ENCODE measurements at places on chromosomes 1 and 21.
A peak's percentile ranks its signal among the peaks of the same experiment; 100 is the strongest.

GRCh38 chr1:91651661-91652071 is 151.0 kb downstream of the CDC7 start:
- no peak for DNase-seq

GRCh38 chr1:196114193-196114592 is 494.0 kb downstream of the KCNT2 start:
- DNase-seq = no peak

- no peak for DNase-seq
Measured at GRCh38 chr1:158809862-158810261, 21.3 kb upstream of the MNDA start.

DNA sequence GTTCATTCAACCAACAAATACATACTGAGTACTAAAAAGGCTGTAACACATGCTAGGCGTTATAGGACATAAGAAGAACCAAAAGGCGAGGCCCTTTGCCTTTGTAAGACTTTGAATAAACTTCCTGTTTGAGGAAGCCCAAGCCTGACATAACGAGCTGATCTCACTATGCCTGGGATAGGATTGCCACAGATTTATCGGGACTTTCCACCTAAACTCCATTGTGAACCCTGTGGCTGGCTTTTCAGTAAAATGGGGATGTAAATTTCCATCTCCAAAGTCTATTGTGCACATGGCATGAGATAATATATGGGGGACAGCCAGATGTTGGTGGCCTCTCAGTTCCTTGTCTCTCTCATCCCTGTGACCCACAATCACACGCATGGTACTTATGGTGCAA is 41.9 kb downstream of the LMO4 start:
- DNase-seq = no peak

DNA sequence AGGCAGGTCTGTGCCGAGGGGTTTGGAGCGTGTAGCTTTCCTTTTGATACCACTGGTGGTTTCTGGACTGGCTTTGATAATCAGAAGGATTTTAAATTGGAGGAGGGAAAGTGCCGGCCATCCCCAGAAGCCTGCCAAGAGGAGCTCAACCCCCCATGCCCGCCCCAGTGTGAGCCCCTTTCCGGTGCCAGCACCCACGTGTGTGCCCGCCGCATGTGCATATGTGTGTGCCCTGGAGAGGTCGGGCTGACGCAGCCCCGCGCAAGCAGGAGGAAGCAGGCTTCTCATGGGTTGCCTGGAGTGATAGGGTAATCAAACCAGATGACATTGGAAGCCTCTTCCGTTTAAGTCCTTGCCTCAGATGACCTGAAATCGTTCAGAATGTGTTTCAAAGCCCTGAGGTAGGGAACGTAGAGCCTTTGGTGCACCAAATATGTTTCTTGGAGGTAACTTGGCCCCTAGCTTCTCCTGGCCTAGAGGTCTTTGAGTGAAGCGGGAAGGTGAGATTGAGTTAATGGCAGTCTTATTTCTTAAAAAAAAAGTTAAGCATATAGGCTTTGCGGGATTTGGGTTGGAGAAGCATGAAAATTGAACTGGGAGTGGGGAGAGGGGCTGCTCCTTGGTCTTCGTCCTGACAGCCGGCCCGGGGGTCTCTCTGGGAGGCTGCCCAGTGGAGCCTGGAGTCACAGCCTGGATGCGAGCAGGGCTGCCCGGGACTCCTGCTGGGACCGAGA is 34.1 kb upstream of the ARHGEF16 start:
- no peak for DNase-seq

DNA sequence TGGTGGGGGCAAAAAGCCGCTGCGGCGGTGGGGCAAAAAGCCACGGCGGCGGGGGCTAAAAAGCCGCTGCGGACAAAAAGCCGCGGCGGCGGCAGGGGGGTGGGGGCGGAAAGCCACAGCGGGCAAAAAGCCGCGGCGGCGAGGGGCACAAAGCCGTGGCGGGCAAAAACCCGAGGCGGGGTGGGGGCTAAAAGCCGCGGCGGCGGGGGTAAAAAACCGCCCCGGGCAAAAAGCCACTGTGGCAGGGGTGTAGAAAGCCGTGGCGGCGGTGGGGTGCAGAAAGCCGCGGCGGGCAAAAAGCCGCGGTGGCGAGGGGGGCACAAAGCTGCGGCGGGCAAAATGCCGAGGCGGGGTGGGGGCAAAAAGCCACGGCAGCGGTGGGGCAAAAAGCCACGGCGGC is 3901.8 kb downstream of the SRGAP2C start:
- DNase-seq = no peak

GRCh38 chr1:29651246-29651645 is 414.9 kb downstream of the PTPRU start:
- no peak for DNase-seq

GRCh38 chr1:88375977-88376376 is 308.1 kb upstream of the PKN2 start:
- no peak for DNase-seq

- DNase-seq = no peak
Measured at GRCh38 chr1:8517661-8518489, 200.0 kb downstream of the SLC45A1 start.

DNA sequence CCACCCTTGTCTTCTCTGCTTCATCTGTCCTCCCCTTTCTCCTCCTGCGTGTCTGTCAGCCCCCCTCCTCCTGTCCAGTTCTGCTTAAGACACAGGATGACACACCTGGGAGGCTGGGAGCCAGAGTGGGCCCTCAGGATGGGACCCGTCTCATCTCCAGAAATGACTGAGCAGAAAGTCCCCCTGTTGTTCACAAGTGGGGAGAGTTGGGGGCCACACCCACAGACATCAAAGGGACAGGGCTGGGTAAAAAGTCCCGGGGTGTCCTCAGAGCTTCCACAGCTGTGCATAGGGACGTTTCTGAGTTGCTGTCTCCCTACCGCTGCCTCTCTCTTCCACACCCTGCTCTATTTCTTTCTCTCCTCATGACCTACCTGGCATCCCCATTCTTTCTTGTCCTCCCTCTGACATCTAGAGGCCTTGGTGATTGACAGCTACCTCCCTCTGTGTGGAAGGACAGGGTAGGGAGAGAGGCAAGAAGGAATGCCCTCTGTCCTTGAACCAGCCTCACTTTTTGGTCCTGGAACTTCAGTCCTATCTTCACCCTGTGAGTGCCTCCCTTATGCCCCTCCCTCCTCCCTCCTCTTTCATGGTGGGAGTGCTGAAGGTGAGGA is 19.5 kb upstream of the SH2D2A start:
- DNase-seq = no peak

DNA sequence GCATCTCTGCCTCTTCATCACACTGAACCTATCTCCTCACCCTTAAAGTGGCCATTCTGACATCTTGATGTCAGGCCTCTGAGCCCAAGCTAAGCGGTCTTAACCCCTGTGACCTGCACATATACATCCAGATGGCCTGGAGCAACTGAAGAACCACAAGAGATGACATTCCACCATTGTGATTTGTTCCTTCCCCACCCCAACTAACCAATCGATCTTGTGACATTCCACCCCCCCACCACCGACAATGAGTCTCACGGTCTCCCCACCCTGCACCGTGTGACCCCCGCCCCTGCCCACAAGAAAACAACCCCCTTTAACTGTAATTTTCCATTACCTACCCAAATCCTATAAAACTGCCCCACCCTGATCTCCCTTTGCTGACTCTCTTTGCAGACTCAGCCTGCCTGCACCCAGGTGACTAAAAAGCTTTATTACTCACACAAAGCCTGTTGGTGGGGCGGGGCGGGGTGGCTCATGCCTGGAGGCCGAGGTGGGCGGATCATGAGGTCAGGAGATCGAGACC is 21.0 kb upstream of the PINK1 start:
- DNase-seq = no peak

GRCh38 chr1:24695202-24695974 is 49.9 kb upstream of the CLIC4 start:
- DNase-seq = no peak

GRCh38 chr1:19160831-19161230 is 49.2 kb downstream of the UBR4 start:
- no peak for DNase-seq

- no peak for DNase-seq
Measured at GRCh38 chr1:24909388-24909898, 20.6 kb downstream of the RUNX3 start.

- no peak for DNase-seq
Measured at GRCh38 chr1:198879711-198880306, 241.0 kb downstream of the PTPRC start.

- peak; percentile 43 for DNase-seq
Measured at GRCh38 chr1:44775930-44776729, 790 bp downstream of the RPS8 start.

DNA sequence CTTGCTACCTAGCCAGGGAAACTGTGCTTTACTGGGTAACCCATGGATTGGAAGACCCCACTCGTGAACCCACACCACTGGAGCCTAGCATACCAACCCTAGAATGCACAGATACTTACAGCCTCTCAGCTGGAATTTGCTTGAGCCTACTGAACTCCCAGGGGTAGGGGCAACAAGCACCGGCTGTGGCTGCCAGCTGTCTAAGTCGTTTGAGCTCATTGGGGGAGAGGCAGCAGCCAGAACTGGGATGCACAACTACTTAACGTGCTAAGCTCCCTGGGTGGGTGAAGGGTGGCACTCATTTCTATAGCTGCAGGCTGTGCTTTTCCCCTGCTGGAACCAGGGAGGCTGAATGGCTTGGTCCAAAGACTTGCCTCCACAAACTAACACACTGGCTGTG is 212.4 kb downstream of the ZNF648 start:
- DNase-seq = no peak

- no peak for DNase-seq
Measured at GRCh38 chr1:230144010-230144614, 77.1 kb downstream of the GALNT2 start.

GRCh38 chr1:166057650-166058049 is 109.2 kb downstream of the FAM78B start:
- no peak for DNase-seq

- peak; percentile 48 for DNase-seq
Measured at GRCh38 chr1:98053471-98054366, 132.9 kb upstream of the DPYD start.

- DNase-seq = no peak
Measured at GRCh38 chr1:201375169-201375568, 2.3 kb downstream of the TNNT2 start.

- DNase-seq = no peak
Measured at GRCh38 chr1:14462851-14463250, 135.6 kb upstream of the KAZN start.

GRCh38 chr1:58434607-58435006 is 111.9 kb downstream of the OMA1 start:
- DNase-seq = no peak

DNA sequence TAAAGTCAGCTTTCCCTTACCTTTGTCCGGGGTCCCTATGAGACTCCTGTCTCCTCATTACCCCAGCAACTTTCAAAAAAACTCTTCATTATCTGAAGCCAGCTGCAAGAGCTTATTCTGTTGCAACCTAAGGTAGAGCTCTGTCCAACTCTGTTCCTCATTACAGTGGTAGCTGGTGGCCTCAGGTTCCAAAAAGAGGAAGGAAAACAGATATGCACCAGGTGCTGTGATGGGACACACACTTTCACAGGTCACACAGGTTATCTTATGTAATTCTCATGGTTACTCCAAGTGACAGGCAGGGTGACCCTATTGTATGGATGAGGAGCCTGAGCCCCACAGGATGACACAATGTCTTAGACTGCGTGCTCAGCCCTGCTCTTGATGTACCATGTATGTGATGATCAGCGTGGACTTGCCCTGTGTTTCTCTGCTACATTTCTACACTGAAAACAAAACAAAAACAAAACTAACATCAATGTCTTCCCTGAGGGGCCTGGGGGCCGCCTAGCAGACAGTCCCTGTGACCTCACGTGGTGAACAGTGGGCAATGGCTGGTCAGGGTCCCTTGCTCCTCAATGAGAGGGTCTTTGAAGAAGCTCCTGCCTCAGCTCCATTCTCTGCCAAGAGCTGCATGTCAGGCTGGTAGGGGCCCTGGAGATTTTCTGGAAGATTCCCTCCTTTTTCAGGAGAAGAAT is 9.7 kb upstream of the TENT5C start:
- no peak for DNase-seq

DNA sequence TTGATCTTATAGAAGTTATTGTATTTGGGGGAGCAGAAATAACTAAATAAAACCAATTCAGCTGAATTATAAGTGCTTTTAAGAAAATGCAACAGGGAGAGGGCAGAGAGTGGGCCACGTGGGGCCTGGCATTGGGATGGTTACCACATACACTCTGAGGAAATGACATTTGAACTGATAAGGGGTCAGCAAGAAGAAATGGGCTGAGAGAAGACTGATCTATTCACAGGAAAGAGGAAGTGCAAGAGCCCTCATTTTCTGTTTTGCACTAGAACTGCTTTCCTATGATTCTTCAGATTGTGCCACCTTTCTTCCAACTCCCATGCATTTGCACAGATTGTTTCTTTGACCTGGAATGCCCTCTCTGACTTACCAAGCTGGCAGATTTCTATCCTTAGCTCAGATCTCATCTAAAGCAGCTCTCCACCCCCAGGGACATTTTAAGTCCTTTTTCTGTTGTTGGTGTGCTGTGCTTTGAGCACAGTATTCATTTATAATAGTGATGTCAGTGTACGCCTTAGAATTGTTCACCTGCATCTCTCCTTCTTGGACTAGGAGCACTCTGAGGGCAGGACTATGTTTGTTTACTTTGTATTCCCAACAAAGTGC is 115.9 kb downstream of the FGGY start:
- no peak for DNase-seq

- DNase-seq = no peak
Measured at GRCh38 chr1:3323021-3323795, 131.3 kb upstream of the ARHGEF16 start.

DNA sequence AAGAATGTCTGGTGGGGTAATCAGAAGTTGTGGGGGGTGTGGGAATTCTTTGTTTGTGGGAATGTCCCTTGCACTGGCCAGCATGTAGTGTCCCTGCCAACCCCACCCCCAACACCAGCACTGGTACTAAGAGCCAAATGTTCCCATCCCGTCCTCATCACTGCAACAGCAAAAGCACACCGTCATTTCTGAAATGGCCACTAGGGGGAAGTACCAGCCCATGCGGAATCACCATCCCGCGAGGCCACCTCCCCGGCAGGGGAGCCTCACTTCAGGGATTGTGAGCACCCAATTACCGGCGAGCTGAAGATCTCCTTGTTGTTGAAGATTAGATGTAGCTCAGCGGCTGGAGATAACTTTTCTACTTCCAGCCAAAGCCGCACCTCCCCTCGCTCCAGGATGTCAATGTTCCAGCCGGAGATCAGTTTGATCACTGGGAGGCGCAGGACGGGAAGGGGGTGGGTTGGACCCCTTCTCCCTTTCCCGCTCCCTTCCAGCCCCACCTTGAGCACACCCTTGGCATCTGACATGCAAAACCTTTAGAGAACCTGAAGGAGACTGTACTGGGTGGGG is 41.0 kb downstream of the MYOM3 start:
- peak; percentile 67 for DNase-seq

- no peak for DNase-seq
Measured at GRCh38 chr1:21574466-21575151, 65.4 kb downstream of the ALPL start.

DNA sequence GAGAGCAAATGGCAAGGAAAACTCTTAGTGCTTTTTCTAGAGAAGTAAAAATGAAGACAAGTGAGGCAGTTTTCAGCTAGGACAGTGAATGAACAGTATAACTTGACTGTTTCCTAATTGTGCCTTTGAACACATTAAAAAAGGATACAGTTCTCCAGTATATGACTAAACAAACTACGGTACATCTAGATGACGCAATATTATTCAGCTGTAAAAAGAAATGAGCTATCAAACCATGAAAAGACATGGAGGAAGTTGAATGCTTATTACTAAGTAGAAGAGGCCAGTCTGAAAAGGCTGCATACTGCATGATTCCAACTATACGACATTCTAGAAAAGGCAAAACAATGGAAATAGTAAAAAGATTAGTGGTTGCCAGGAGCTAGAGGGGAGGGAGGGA is 206.3 kb downstream of the SIPA1L2 start:
- no peak for DNase-seq
